ENCODE measurements at places on chromosomes 4 and X.

- no peak for DNase-seq
Measured at GRCh38 chr4:118968813-118969212, 80.2 kb downstream of the SYNPO2 start.

- no peak for DNase-seq
Measured at GRCh38 chrX:103831342-103831802, 685 bp downstream of the RAB9B start.

DNA sequence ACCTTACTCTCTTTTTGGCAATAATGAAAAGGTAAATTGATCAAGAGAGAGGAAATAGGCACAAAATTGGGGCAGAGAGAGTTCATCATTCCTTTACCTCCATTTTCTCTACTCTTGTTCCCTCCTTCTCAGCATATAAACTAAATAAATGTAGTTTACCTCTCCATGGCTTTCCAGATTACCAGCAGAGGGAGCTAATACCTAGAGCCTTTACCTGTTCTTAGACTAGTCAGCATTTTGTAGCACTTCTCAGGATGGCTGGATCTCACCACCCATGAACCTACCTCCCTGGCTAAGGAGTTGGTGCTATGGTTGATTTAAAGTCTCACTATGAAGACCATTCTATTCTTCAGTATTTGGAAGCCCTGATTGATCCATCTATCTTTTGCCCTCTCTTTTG is 15.7 kb downstream of the OFD1 start:
- no peak for DNase-seq

- no peak for DNase-seq
Measured at GRCh38 chrX:12911122-12911470, 4.7 kb downstream of the TLR8 start.

- DNase-seq, result no peak
Measured at GRCh38 chr4:125928652-125929051, 613.9 kb downstream of the FAT4 start.

- no peak for DNase-seq
Measured at GRCh38 chr4:15116509-15117079, 114.3 kb downstream of the CPEB2 start.

DNA sequence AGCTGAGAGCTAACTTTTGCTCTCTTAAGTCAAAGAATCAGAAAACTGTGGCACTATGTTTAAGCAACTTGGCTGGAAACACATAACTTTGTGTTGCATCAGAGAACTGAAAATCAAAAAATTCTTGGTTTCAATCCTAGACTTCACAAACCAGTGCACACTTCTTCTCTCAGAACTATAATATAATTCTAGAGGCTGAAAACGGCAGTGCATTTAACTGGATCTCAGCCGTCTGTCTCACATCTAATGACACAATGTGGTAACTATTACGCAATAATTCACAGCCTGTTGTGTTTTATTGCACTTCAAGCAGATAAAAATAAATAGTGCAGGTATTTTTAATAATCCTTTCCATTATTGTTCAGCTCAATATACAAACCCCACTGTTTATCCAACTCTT is 260.6 kb upstream of the DIAPH2 start:
- no peak for DNase-seq

DNA sequence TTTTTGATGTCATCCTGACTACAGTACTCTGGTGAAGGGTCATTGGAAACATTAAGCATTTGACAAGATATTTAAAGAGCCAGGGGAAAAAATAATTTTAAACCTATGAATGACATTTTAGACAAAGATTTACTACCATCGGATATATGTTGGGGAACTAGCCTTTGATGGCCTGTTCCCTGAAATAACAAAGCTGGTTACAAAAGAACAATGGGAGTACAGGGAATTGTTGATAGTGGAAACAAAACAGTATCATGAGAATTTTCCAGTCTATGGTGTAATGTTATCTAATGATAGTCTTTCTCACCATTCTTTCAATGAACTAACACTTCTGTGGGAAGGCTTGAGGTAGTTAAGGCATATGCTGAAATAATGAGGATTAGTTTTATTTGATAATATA is 125.9 kb upstream of the KLHL4 start:
- no peak for DNase-seq

- no peak for DNase-seq
Measured at GRCh38 chr4:10130178-10130888, 13.7 kb upstream of the WDR1 start.

DNA sequence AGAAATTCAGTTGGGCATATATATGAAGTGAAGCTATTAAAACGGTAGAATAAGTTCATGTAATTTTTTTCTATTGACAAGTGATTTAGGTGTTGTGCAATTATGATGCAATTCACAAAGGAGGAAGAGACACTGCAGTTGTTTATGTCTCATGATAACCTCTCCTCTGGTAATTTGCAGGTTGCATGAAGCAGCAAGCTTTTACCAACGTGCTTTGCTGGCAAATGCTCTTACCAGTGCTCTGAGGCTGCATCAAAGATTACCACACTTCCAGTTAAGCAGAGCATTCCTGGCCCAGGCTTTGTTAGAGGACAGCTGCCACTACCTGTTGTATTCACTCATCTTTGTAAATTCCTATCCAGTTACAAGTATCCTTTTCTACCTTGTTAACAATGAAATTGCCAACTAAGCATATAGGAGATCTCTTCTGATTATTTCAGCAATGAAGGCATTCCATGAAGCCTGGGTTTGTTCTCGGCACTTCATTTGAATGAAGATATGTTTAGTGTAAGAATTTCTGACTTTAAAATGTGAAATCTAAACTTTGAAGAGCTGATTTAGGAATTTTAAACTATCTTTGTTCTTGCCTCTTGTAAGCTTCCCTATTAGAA is 3.9 kb downstream of the TMEM33 start:
- no peak for DNase-seq

- DNase-seq, result no peak
Measured at GRCh38 chr4:108337923-108338322, 169.2 kb upstream of the LEF1 start.

- DNase-seq, result no peak
Measured at GRCh38 chr4:177367336-177367735, 57.7 kb downstream of the NEIL3 start.

- no peak for DNase-seq
Measured at GRCh38 chrX:3940000-3940610, 226.7 kb upstream of the PRKX start.

GRCh38 chr4:146415829-146416228 is 105.9 kb downstream of the SLC10A7 start:
- DNase-seq, result no peak

GRCh38 chr4:106494066-106494465 is 125.5 kb upstream of the GIMD1 start:
- no peak for DNase-seq

GRCh38 chr4:97978791-97979488 is 164.3 kb downstream of the STPG2 start:
- no peak for DNase-seq

DNA sequence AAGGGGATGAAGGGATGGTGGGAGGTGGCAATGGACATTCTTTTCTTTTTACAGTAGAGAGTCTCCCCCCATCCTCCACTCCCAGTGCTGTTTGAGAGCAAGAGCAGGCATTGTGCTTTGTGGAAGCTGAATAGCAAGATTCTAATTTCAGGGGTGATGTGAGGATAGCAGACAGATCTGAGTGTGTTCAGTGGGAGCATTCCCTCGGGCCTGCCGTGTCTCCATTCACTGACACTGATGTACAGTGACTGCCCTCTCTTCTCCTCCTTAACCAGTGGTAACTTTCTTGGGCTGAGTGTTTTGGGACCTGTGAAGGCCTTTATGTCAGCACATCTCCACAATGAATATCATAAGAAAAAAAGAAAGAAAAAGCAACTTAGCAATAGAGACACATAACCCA is 396.6 kb upstream of the RPS6KA3 start:
- no peak for DNase-seq

DNA sequence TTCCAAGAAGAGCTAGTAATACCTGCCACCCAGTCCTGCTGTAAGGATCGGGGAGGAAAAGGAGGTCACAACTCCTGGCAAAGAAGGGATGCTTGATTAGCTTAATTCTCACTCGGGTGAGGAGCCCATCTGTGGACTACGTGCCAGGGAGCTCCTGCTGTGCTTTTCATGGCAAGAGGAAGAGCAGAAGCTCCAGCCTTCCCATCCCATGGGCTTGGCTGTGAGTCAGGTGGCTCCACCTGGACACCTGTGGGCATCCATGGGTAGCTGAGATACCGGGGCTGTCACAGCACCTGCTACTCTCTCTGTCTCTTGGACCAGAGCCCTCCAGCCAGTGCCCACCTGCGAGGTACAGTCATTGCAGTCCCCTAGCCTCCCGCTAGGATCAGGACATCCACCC is 18.0 kb downstream of the CLNK start:
- DNase-seq, result no peak

DNA sequence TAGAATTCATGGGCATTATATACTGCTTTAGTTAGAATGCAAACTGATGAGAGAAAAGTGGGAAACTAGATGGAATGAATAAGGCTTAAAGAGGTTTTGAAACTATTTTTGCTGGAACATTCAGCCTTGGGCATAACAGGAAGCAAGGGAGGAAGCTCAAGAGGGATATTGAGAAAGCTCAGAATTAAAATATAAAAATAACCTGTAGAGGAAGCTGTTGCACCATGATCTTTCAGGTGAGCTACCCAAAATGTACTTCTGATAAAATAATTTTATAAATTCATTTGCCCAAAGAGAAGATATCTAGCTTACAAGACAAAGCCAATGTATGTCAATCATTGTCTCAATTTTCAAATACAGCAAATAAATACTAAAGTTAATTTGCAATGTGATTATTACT is 11.3 kb downstream of the GC start:
- no peak for DNase-seq

DNA sequence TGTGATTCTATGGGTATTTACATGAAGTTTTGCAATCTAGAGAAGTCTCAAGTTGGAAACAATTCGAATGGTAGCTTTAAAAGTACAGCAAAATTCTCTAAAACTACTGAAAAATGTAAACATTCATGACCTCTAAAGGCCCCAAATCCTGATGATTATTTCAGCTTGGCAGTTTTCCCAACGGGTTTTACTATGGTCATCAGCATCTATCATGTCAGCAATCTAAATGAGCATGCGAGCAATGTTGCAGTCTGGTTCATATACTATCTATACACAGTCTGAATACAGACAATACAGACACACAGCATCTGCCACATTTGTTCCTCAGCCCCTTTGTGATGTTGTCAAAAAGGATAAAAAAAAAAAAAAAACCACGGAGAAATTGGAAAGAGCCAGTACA is 790.3 kb upstream of the HTR2C start:
- no peak for DNase-seq

- no peak for DNase-seq
Measured at GRCh38 chr4:122603156-122603574, 17.7 kb downstream of the IL21 start.

DNA sequence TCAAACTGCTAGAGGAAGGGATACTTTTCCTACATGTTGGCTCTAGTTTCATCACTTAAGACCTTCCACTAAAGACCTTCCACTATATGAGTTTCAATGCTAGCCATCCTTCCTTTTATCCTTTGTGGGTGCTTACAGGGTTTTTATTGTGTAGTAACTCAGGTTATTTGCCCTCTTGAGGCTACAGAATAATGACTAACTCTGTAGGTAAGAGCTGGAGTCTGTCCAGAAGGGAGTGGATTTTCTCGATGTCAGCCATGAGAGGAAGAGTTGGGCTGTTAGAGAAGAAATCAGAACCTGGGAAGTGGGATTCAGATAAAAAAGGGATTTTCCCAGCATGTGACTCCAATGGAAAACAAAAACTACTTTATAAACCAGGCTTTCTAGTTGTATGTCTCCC is 27.5 kb upstream of the HERC5 start:
- DNase-seq, result no peak

DNA sequence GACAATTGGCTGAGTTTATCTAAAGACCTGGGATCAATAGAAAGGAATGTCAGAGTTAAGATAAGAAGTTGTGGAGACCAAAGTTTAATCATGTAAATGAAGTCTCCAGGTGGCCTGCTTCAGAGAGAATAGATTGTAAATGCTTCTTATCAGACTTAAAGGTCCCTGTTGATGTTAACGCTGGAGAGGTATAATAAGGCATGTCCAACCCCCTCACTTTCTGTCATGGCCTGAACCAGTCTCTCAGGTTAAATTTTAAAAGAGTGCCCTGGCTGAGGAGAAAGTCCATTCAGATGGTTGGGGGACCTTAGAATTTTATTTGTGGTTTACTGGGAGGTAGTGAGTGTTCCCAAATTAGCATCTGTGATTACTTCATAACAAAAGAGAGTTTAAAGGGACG is 86.7 kb downstream of the AKAP4 start:
- DNase-seq, result no peak

- DNase-seq, result no peak
Measured at GRCh38 chrX:153649178-153649914, 2.3 kb downstream of the DUSP9 start.

DNA sequence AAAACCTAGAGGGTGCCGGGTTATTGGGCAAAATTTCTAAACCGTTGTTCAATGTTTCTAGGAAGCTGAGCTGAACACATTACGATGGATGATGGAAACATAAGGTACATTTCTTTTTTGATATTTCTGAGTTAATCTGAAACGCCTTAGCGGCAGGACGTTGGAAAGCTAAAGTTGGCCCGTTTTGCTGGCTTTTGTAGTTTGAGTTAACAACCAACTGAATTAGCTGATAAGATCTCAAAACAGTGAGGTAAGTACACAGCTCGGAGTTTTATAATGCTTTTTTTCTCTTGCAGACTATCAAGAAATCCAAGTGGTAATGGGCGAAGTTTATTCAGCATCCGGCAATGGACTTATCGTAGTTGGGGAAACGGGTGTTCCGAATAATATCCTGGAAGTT is 73.5 kb downstream of the PRSS12 start:
- no peak for DNase-seq

GRCh38 chrX:119503484-119503861 is 35.2 kb downstream of the SLC25A5 start:
- no peak for DNase-seq

- no peak for DNase-seq
Measured at GRCh38 chr4:54101190-54102041, 1.5 kb downstream of the GSX2 start.

DNA sequence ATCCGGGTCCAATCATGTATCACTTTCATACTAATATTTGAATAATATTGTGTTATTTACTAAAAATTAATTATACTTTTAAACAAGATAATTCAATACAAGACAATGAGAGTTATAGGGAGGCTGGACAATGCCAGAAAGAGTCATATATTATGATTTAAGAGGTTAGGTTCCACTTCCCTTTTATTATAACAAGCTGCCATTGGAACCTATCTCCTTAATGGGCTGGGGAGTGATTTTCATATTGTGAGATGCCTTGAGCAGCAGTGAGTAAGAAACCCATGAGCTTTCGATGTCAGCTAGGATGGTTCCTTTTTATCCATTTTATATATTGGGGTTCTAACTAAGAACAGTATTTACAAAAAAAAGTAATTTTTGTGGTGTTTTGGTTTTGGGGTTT is 91.8 kb downstream of the MAB21L2 start:
- DNase-seq, result no peak
